ENCODE measurements at places on chromosomes 5 and 9.

DNA sequence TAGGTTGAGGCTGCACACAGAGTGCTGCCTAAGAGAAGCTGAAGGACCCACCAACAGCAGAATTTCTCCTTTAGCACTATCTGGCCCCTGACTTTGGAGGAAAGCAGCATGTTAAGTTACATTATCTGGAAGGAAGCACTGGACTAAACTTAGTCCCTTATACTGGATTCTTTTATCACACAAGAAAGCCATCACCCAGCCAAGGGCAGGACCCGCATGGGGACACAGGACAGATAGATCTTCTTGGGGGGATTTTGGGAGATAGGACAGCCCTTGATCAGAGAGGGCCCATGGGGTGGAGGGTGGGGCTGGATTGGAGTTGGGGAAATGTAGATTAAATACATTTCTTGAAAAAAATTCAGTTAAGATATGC, 14.4 kb downstream of the ANKRD33B start:
- no peak for DNase-seq

DNA sequence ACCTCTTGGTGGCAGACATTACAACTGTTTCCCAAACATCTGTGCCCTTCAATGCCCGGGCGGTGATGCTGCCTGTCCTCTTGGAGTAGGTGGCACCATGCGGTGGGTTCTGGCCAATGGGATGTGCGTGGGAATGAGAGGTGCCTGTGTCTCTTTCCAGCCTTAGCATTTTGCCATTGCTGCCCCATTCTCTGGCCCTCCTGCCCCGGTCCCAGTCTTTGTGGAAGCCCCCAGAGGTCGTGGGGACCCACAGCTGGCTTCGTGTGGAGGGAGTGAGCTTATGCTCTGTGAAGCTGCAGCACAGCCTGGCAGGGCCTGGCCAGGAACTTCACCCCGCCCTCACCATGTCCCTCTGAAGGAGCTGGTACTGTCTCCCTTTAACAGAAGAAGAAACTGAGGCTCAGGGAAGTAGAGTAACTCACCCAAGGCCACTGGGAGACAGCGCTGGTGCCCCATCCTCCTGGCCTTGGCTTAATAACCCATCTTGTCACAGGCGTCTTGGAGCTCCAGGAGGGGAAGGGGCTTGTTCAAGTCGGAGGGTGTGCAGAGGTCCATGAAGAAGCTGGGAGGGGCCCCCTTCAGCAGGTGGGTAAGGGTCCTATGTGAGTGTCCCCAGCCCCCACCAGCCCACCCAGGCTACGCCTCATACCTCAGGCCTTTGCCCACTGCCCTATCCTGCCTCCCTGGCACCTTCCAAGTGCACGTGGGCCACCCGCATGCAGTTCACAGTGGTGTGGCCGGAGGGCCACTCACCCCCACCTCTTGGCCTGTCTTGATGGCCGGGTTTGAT, 173.6 kb downstream of the GAPVD1 start:
- no peak for DNase-seq

DNA sequence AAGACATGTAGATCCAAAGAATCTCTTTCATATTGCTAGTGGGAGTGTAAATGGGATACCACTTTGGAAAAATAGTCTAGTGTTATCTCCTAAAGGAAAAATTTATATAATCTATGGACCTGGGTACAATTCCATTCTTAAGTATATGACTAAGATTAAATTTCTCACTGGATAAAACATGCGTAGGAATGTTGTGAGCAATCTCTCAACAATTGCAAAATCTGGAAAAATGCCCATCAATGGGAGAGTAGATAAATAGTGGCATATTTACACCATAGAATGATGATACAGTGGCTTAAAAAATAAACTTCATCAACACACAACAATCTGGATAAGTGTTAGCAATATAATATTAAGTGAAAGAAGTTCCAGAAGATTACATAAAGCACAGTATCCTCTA, 469.5 kb downstream of the MAN2A1 start:
- no peak for DNase-seq

DNA sequence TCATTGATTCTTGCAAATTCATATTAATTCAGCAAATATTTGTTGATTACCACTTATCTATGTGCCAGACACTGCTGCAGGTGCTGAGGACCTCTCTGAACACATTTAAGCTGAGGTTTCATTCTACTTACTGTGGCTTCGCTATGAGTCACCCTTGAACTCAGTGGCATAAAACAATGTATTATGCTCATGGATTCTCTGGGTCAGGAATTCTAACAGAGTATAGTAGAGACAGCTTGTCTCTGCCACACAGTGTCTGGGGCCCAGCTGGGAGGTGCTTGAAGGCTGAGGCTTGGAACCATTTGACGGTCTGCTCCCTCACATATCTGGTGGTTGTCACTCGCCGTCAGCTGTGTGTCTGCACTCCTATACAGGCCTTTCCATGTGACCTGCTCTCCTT, 124.3 kb upstream of the NR3C1 start:
- no peak for DNase-seq

DNA sequence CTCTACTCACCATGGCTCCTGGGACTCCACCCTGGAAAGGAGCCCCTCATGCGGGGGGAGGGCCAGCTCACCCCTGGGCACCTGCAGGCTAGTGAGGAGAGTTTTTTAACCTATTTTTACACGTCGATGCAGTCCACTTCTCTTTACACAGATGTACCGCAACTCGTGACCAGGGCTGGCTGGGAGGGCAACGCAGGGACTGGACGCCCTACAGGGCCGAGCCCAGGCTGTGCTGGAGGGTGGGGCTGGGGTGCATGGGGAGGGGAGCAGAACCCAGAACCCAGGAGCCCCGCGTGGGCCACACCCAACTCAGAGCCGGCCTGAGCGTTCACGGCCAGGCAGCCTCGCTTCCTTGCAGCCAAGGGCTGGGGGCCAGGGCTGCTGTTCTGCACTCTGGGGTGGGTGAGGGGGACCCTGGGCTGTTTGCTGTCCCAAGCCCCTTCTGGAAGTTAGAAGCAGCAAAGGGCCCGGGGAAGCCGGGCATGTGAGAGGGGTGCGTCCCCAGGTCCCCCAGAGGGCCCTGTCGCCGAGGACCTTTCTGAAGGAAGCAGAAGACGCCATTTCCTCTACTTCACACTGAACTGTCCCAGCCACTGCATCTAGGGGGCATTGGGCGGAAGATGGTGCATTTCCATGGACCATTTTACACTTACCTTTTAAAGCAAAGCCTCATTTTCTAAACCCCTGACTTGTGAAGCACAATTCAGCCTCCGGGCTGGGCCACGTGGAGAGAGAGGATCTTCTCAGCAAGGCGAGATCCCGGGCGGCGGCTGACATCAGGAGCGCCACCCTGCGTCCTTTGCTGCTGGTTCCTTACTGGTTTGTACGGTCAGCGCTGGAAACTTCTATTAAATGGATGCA, 90.5 kb downstream of the KCNT1 start:
- DNase-seq: no peak

GRCh38 chr5:94314460-94315131, 303.8 kb downstream of the KIAA0825 start:
- DNase-seq: no peak

All from brain pericyte (primary cell).